ENCODE measurements at places on chromosomes 13 and 19. TPM values are rescaled to one million over a fixed set of nuclear protein-coding genes. Genes with fewer than 3 reads are reported as not detected.

DCT gene
- polyA plus RNA-seq, result not detected

SIGLECL1 gene
- not detected for polyA plus RNA-seq

KLK14 gene
- 0.12 TPM for polyA plus RNA-seq

GRCh38 chr13:110592665-110593064 is 22.7 kb upstream of the NAXD start:
- no peak overlapping the region for H3K27ac ChIP-seq
- no peaks in the 10 kb centered on the region for H3K36me3 ChIP-seq
- H3K4me3 ChIP-seq, result no peak overlapping the region
- no peak for DNase-seq
- H3K27me3 ChIP-seq, result peaks cover 4% of the 10 kb centered on the region

- H3K36me3 ChIP-seq, result no peaks in the 10 kb centered on the region
- H3K27ac ChIP-seq, result no peak overlapping the region
- peak; percentile 9 for DNase-seq
- H3K27me3 ChIP-seq, result no peaks in the 10 kb centered on the region
- H3K4me1 ChIP-seq, result peaks cover 7% of the 10 kb centered on the region
- no peak overlapping the region for H3K4me3 ChIP-seq
Observed at GRCh38 chr13:51158880-51159518, 47.9 kb upstream of the C13orf42 start.

DNA sequence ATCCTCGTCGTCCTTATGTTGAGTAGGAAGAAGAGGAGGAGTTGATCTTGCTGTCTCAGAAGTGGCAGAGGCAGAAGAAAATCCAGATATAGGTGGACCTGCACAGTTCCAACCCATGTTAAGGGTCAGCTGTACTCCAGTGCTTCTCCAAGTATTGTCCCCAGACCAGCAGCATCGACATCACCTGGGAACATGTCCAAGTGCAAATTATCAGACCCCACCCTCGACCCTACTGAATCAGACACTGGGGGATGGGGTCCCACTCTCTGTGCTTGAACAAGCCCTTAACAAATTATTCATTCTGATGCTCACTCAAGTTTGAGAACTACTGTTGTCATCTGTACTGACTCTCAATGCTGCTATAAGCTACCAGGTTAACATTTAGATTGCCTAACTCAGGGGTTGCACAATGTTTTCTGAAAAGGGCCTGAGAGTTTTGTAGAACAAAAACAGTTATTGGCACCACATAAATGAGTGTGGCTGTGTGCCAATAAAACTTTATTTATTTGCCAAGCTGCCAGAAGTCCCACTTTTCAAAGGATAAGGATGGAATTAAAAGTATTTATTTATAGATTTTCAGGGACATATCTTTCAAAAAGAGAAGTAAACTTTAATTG is 226.7 kb upstream of the IPO5 start:
- no peak overlapping the region for H3K4me3 ChIP-seq
- no peak overlapping the region for H3K27ac ChIP-seq
- DNase-seq, result no peak
- no peaks in the 10 kb centered on the region for H3K27me3 ChIP-seq

- no peak overlapping the region for H3K4me3 ChIP-seq
- no peaks in the 10 kb centered on the region for H3K27me3 ChIP-seq
- no peak overlapping the region for H3K27ac ChIP-seq
Observed at GRCh38 chr19:18414504-18415177, 4.6 kb upstream of the SSBP4 start.

GRCh38 chr13:56861476-56861875 is 279.2 kb upstream of the PRR20A start:
- no peak overlapping the region for H3K4me3 ChIP-seq
- DNase-seq, result peak; percentile 91
- no peaks in the 10 kb centered on the region for H3K27me3 ChIP-seq
- peak overlapping the region; percentile 78 for H3K27ac ChIP-seq
- H3K36me3 ChIP-seq, result no peaks in the 10 kb centered on the region
- peaks cover 48% of the 10 kb centered on the region for H3K4me1 ChIP-seq

DNA sequence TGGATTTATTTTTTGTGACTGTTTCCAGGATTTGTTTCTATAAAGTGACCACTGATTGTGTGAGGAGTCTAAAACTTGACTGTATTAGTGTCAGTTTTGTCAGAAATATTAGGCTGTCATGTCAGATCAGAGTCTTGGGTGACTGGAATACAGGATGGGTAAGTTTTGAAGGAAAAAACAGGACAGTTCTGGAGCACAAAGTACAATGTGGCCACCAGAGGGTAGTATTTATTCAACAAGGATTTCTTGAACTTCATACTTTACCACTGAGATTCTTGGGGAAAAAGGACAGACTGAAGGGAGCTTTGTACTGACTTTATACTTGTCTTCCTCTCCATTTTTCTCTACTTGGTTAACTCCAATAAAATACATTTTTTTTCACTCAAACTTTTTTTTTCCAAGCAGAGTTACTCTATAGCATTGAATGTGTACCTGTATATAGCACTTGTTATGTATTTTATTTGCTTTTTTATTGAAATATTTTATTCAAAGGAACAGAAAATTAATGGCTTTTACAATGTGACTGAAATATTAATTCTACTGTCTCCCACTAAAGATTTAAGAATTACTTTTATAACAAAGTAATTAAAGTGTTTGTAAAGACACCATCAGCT is 51.1 kb downstream of the LMO7 start:
- peak; percentile 41 for DNase-seq
- H3K27ac ChIP-seq, result no peak overlapping the region
- no peaks in the 10 kb centered on the region for H3K36me3 ChIP-seq
- no peaks in the 10 kb centered on the region for H3K4me1 ChIP-seq
- no peaks in the 10 kb centered on the region for H3K27me3 ChIP-seq

DNA sequence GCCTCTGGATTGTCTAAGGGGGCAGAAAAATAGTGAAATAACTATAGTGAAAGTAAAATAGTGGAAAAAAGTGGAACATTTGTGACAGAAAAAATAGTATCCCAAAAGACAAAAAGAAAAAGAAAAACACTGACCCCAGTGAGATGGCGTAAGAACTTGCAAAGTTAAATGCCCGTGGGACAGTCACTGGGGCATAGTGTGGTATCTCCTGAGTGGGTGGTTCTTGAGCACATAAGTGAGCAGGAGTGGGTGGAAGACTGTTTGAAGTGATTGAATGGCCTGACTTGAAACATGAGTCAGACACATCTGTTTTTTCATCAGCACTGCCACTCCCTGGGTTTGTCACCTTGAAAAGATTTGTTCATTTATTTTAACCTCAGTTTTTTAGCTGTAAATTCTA is 2.5 kb downstream of the ZNF430 start:
- no peaks in the 10 kb centered on the region for H3K27me3 ChIP-seq
- peaks cover 3% of the 10 kb centered on the region for H3K4me1 ChIP-seq
- H3K36me3 ChIP-seq, result peaks cover 2% of the 10 kb centered on the region
- DNase-seq, result no peak

- H3K4me3 ChIP-seq, result no peak overlapping the region
- no peak overlapping the region for H3K27ac ChIP-seq
- no peaks in the 10 kb centered on the region for H3K27me3 ChIP-seq
- H3K36me3 ChIP-seq, result peaks cover 26% of the 10 kb centered on the region
- H3K4me1 ChIP-seq, result no peaks in the 10 kb centered on the region
- DNase-seq, result no peak
Observed at GRCh38 chr13:20989656-20990321, 71.6 kb downstream of the LATS2 start.

- no peak overlapping the region for H3K27ac ChIP-seq
- H3K36me3 ChIP-seq, result no peaks in the 10 kb centered on the region
- H3K4me1 ChIP-seq, result no peaks in the 10 kb centered on the region
- no peak for DNase-seq
- H3K27me3 ChIP-seq, result no peaks in the 10 kb centered on the region
Observed at GRCh38 chr19:35462476-35462953, 14.5 kb downstream of the FFAR2 start.

GRCh38 chr19:12784871-12785430 is 6.3 kb upstream of the JUNB start:
- no peak overlapping the region for H3K27ac ChIP-seq
- H3K4me3 ChIP-seq, result no peak overlapping the region
- H3K36me3 ChIP-seq, result no peaks in the 10 kb centered on the region
- H3K4me1 ChIP-seq, result peaks cover 23% of the 10 kb centered on the region

DNA sequence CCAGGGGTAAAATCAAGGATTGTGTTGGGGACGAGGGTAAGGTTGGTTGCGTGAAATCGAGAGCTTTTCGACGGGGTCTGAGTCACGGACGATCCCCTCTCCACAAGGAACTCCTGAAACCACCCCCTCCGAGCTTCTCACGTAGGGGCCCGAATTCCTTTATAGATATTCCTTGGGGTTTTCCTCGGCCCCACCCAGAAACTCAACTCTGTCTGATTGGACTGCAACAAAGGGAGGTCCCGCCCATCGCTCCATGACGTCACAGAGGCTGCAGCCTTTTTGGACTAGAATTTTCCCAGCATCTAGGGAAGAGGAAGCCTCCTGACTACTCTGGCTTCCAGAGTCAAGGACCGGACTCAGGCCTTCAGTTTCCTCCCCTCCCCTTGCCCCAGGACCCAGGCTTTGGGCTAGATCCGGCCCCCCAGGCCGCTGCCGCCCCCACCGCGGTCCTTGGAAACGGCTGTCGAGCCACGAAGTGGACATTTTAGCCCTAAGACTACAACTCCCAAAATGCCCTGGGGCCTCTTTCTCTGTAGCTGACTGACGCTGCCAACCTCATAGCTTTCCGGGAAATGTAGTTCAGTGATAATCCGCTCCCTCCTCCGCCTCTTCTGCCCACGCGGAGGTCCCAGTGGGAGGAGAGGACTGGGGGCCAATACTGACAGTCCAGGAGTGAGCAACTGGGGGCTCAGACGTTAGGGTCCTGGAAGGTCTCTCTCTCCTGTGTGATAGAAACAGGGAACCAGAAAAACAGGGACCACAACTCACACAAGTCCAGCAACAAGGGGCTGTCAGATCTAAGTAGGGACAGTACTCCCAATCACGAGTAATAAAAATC is at the start of gene IZUMO1:
Gene IZUMO1 (minus strand): TSS at position 172 of the 838 bp plus-strand sequence. CDS start 1,050 bp downstream, outside the sequence.
- H3K4me3 ChIP-seq, result peak within 1 kb of the TSS; percentile 71
- peak within 1 kb of the TSS; percentile 72 for H3K27ac ChIP-seq

GRCh38 chr19:39177110-39177699 is 19.6 kb upstream of the NCCRP1 start:
- H3K27ac ChIP-seq, result no peak overlapping the region
- no peaks in the 10 kb centered on the region for H3K4me1 ChIP-seq
- H3K27me3 ChIP-seq, result no peaks in the 10 kb centered on the region
- peaks cover 29% of the 10 kb centered on the region for H3K36me3 ChIP-seq
- no peak for DNase-seq

DNA sequence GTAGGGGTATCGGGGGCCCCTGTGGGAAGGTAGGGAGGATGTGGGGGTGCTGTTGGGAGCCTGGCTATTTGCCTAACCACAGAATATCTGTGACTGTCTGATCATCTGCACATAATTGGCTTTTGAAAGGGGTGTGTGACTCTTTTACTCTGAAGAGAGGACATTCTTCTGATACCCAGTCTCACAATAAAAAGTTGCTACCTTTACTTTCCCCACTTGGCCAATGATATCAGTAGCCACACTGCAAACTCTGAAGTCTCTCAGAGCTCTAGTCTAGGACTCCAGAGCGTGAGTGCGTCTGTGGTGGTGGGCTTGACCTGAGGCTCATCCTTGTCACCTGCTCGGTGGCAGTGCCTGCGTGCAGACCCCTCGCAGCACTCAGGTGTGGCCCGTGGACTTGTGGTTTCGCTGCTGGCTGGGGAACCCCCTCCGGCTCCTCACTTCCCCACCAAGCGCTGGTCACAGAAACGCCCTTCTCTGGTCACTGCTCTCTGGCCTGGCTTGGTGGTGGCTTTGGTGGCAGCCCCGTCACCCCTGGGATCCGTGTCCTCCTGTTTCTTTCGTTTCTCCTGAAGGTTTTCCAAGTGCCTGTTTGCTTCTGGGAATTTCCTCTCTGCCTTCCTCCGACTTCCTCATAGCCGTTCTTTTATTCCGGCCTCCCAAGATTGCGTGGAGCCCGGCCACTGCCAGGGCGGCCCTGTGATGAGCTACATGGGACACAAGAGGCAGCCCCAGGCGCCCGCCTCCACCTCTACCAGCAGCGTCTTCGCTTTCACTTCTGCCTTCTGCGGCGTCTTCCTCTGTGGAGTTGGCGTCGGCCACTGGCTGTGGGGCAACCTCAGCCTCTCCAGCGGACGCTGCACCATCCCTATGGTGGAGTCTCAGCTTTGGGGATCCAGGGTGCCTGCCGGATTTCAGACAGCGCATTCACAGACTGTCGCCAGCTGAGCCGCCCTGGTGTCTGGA is 78.0 kb downstream of the ATP11A start:
- H3K36me3 ChIP-seq, result no peaks in the 10 kb centered on the region
- H3K4me1 ChIP-seq, result no peaks in the 10 kb centered on the region
- DNase-seq, result no peak
- no peak overlapping the region for H3K4me3 ChIP-seq
- H3K27ac ChIP-seq, result no peak overlapping the region

GRCh38 chr19:54266133-54266532 is 9.1 kb upstream of the LILRB5 start:
- peak; percentile 70 for DNase-seq
- H3K4me3 ChIP-seq, result no peak overlapping the region
- H3K27ac ChIP-seq, result no peak overlapping the region
- no peaks in the 10 kb centered on the region for H3K4me1 ChIP-seq

PTGER1 gene
- polyA plus RNA-seq, result 0.21 TPM

USHBP1 gene
- 16.2 TPM for polyA plus RNA-seq

CGB1 gene
- polyA plus RNA-seq, result not detected

DNA sequence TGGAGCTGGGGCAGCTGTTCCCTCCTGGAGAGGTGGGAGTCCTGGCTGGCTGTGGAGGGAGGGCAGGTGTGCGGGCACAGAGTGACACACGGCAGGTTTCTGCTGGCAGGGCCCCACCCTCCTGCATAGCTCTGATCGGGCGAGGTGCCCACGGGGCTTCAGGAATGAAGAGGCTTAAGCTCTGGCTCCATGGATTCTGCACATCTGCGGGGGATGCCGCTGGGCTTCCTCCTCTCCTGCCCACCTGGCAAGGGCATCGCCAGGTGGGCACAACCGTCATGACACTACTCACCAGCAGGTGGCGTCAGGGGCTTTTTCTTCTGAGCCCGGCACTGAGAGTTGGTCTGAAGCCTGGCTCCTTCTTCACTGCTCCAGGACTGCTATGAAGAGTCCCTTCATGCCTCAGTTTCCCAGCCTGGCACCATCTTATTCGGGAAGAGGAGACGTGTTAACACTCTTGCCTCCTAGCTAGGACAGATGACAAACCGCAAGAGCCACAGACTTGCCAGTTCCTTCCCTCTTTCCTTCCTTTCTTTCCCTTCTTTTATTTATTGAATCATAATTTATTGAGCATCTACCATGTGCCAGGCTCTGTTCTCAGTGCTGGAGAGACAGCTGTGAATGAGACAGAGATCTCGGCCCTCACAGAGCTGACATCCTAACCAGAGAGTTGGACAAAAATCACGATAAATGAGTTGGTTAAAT is 15.2 kb upstream of the PAK4 start:
- no peaks in the 10 kb centered on the region for H3K27me3 ChIP-seq
- H3K4me3 ChIP-seq, result no peak overlapping the region
- H3K36me3 ChIP-seq, result no peaks in the 10 kb centered on the region

- no peak overlapping the region for H3K27ac ChIP-seq
- no peak overlapping the region for H3K4me3 ChIP-seq
- H3K27me3 ChIP-seq, result peaks cover 9% of the 10 kb centered on the region
- no peak for DNase-seq
- H3K4me1 ChIP-seq, result no peaks in the 10 kb centered on the region
- H3K36me3 ChIP-seq, result no peaks in the 10 kb centered on the region
Observed at GRCh38 chr19:54271106-54271505, 9.8 kb downstream of the LILRB2 start.
